Stimulated activated CD4-positive, alpha-beta T cell treated with anti-CD3 and anti-CD28 coated beads, Interleukin-12 subunit alpha, Interleukin-12 subunit beta, amount 100 ng/mL, for 4 hours (primary cell): ENCODE measurements at places on chromosomes 7 and 10.

- no peak for DNase-seq
Measured at GRCh38 chr10:123958241-123958640, 66.6 kb upstream of the CPXM2 start.

- DNase-seq, result no peak
Measured at GRCh38 chr10:44391981-44392380, 7.1 kb upstream of the CXCL12 start.

- peak; percentile 14 for DNase-seq
Measured at GRCh38 chr10:60032723-60033122, 126.4 kb upstream of the CCDC6 start.

- DNase-seq, result no peak
Measured at GRCh38 chr7:55475855-55476803, 96.2 kb downstream of the VOPP1 start.

GRCh38 chr7:97298561-97298960 lies 181.1 kb downstream of the SDHAF3 start:
- DNase-seq, result no peak

DNA sequence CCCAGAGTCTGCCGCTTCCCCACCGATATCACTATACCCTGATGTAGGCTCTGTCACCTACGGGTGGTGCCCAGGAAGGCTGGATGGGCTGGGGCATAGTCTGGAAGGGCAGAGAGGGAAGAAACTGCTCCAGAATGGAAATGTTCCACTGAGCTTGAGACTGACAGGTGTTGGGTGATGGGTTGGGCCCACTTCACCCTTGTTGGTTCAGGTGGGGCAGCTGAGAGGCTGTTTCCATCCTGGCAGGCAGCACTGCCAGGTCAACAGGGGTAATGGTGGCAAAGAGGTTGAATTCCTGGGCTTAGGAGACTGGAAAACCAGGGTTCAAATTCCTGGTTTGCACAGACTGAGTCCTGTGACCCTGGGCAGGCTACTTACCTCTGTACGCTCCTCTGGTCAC lies 28.5 kb upstream of the FRAT2 start:
- no peak for DNase-seq

DNA sequence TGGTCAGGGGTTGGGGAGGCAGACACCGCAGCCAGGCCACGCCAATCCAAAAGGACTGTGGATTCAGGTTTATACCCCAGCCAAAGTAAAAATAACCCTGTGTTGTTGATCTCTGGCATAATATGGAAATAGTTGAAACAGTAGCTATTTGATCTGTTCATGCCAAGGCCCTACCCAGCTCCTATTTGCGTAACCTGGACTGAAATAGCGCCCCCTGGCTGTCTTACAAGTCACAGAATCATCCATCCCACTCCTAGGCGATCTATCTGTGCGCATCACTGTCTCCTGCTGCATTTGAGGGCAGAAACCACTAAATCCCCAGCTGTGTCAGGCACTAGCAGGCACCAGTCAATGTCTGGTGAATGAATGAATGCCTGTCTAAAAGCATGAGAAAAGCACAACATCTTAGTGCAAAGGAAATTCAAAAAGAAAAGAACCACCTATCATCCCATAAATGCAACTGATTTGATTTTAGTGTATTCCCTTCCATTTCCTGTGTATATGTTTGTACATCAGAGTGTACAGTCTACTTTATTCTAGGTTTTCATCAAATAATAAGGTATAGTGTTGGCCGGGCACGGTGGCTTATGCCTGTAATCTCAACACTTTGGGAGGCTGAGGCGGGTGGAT lies 160.0 kb downstream of the SLIT1 start:
- peak; percentile 38 for DNase-seq

GRCh38 chr10:72310241-72310633 lies 36.5 kb downstream of the DDIT4 start:
- DNase-seq, result no peak

GRCh38 chr10:125995726-125996304 lies 99.5 kb downstream of the FANK1 start:
- no peak for DNase-seq

- DNase-seq, result no peak
Measured at GRCh38 chr7:98192781-98193457, 18.3 kb upstream of the BHLHA15 start.

DNA sequence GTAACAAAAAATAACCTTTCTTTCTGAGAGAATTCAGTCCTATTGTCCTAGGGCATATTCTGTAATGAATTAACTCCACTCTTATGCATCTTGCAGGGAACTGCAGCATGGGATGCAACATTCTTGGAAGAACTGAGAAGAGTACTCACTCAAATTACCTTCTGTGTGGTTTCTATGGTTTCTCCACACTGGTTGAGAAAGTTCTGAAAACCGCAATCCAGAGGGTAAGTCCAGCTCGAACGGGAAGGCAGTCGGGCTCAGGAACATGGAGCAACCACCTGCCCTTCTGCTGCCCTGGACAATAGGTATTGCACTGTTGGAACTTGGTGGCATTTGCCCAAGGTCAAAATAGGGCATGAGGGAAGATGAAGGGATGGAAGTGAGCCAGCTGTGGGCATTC lies 59.6 kb upstream of the CDK13 start:
- DNase-seq, result no peak

- no peak for DNase-seq
Measured at GRCh38 chr10:82942286-82943099, 1067.5 kb downstream of the NRG3 start.
